ENCODE measurements at places on chromosomes 16 and 17.

- no peak for DNase-seq
These were observed 19.4 kb downstream of the CMTM4 start for GRCh38 chr16:66677179-66677578.

GRCh38 chr17:74512624-74513091 lies 18.6 kb downstream of the CD300LB start:
- DNase-seq, result no peak

- no peak for DNase-seq
These were observed 395.1 kb downstream of the SEC14L1 start for GRCh38 chr17:77535892-77536291.

GRCh38 chr16:22353191-22353919 lies 21.1 kb downstream of the CDR2 start:
- no peak for DNase-seq

- DNase-seq, result no peak
These were observed 63.7 kb upstream of the ABCC11 start for GRCh38 chr16:48310908-48311641.

- no peak for DNase-seq
These were observed 5.7 kb upstream of the MPRIP start for GRCh38 chr17:17036524-17036998.

GRCh38 chr17:10130263-10130662 lies 68.1 kb downstream of the GAS7 start:
- DNase-seq, result no peak

- no peak for DNase-seq
These were observed 13.0 kb upstream of the C16orf95 start for GRCh38 chr16:87330257-87330624.

DNA sequence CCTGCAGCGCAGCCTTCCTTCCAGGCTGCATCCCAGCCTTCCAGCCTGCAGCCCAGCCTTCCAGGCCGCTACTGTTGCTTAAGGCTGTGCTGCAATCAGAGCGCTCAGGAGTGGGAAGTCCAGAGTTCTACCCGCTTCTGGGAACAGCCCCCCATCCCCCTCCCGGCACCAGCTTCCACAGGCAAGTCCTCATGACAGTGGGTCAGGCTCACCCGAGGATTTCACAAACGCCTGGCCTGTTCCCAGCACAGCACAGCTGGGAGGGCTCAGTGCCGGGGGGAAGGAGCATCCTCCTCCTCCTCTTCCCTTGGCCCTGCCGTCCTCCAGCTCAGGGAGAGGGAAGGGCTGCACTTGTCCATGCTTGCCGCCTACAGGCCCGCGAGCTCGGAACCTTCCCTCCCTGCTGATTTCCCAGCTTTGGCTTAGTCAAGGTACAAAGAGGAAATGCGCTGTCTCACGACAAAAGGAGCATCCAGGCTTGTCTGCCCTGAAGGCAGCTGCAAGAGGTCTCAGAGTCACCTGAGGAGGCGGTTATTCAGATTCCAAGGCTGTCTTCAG lies 8.3 kb downstream of the SOCS3 start:
- DNase-seq, result no peak

GRCh38 chr16:46638947-46639925 lies 18.1 kb upstream of the SHCBP1 start:
- no peak for DNase-seq

- no peak for DNase-seq
These were observed 186.5 kb downstream of the STX8 start for GRCh38 chr17:9389111-9389527.

DNA sequence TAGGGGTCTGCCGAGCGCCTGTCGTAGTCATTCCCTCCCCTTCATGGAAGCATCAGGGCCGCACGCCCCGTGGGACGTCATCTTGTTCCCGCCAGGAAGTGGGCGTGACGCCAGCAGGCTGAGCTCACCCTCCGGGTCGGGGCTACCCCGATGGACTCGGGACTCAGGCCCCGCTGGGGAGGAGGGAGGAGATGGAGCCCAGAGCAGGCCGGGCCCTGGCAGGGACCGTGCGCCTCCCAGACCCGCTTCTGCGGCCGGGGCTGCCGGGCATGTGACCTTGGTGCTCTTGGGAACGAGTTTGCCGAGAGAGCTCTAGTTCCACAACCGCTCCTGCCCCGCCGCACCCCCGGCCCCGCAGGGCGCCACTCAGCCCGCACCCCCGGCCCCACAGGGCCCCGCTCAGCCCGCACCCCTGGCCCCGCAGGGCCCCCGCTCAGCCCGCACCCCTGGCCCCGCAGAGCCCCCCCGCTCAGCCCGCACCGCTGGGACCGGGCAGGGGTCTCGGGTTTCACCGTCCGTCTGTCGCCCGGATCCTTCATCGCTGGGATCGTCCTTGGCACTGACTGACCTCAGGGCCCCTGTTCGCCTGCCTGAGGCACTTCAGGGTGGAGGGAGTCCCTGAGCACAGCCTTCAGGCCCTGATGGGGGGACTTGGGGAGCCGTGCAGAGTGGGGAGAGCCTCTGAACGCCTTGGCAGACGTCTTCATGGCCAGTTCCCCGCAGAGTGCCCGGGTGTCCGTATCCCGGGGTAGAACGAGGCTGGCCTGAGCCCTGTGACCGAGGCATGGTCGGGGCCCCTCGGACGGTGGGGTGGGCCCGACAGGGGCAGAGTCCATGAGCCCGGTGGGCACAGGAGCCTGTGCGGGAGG lies 5.8 kb downstream of the CACNA1H start:
- no peak for DNase-seq

GRCh38 chr17:79600071-79600470 lies 10.8 kb downstream of the RBFOX3 start:
- DNase-seq, result no peak

DNA sequence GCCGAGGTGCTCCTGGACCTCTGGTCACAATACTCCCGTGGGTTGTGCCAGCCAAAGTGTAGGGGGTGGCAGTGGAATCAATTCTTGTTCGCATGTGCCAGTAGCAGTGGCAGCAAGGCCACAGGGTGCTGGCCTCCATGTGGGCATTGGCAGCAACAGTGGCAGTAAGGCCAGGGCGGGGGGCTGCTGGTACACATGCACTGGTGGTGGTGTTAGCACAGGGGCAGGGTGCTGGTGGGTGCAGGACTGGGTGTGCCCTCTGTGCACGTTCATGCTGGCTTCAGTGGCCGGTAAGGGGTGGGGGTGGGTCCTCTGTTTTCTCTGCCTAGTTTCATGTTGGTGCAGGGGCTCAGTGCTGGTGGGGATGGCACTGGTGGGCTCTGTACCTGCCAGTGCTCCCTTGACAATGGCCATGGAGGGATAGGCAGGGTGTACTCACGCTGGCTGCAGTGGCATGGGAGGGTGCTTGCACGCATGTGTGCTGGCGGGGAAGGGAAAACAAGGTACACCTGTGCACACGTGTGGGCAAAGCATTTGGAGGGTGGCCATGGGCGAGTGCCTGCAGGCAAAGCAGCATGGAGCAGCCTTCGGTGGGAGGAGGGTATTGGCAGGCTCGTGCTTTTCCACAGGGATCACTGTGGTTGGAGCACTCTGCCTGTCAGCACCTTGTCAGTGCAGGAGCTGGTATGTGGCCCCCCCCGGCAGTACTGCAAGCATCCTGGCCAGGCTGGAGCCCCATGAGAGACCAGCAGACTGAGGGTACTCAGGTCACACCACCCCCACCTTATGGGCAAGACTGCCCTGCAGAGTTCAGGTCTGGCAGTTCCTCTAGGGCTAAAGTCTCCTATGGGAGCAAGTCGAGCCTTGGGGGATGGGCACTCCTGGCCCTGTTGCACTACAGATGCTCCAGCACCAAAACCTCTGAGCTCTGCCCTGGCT lies 35.8 kb downstream of the NF1 start:
- DNase-seq, result no peak

Data from NCI-H524 treated with DMSO at 0.1 percent for 48 hours (cell line).